Activated CD4-positive, alpha-beta T cell treated with anti-CD3 and anti-CD28 coated beads for 1 hour (primary cell): ENCODE measurements at places on chromosomes 1 and 21.

DNA sequence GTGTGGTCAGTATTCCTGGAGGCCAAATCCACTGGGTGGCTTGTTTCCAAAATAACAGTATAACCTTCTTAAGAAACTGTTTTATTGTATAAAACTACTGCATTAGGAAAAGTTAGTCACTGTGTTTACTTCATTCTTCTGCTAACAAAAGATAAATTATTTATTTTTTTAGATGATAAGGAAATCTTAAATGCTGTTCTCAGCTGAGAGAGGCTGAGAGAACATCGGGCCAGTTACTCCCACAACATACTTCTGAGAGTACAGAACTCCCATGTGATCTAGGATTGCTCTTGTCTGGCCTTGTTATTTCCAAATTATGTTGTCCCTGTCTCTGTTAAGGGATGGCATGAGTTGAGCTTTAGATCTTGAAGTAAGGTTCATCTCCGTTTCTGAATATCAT, 96.7 kb upstream of the CXADR start:
- DNase-seq: no peak

- DNase-seq: no peak
These were observed 155.4 kb downstream of the EIF4G3 start for GRCh38 chr1:21021311-21021710.

- no peak for DNase-seq
These were observed 5.2 kb downstream of the AGO1 start for GRCh38 chr1:35888255-35888654.

GRCh38 chr1:117596023-117596720, 9.7 kb upstream of the TENT5C start:
- DNase-seq: no peak

DNA sequence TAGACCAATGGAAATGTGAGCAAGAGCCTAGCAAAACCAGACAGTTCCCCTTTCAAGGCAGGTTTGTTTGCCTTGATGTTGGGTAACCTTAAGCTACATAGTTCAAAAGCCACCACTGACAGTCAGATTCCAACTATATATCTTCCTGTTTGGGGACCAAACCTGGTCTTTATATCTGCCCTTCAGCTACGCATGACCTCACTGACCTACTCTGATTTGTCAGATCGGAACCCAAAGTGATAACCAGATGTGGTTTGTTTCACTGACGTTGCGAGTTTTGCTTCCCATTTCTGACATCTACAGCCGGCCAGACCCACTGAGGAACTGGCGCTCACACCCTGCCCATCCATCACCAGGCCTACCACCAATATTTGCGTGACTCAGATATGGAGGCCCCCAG, 361.1 kb upstream of the CHRM3 start:
- no peak for DNase-seq

DNA sequence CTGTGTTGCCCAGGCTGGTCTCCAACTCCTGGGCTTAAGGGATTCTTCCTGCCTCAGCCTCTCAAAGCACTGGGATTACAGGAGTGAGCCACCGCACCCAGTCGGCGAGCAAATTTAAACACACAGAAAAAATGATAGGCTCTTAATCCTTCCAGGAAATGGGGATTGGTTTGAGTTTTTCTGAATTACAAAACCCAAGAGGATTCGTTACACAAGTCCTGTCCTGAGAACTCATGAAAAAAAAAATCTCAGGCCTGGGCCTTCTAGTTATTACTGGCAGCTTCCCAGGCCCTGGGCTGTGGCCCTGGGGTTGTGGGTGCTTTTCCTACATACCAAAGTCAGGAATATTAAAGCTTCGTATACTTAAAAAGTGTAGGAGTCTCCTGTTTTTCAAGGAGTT, 6.3 kb upstream of the IFNGR2 start:
- DNase-seq: no peak

GRCh38 chr1:23718482-23718881, 24.8 kb upstream of the ELOA start:
- no peak for DNase-seq

- DNase-seq: no peak
These were observed 36.9 kb downstream of the CDK18 start for GRCh38 chr1:205541161-205541886.

DNA sequence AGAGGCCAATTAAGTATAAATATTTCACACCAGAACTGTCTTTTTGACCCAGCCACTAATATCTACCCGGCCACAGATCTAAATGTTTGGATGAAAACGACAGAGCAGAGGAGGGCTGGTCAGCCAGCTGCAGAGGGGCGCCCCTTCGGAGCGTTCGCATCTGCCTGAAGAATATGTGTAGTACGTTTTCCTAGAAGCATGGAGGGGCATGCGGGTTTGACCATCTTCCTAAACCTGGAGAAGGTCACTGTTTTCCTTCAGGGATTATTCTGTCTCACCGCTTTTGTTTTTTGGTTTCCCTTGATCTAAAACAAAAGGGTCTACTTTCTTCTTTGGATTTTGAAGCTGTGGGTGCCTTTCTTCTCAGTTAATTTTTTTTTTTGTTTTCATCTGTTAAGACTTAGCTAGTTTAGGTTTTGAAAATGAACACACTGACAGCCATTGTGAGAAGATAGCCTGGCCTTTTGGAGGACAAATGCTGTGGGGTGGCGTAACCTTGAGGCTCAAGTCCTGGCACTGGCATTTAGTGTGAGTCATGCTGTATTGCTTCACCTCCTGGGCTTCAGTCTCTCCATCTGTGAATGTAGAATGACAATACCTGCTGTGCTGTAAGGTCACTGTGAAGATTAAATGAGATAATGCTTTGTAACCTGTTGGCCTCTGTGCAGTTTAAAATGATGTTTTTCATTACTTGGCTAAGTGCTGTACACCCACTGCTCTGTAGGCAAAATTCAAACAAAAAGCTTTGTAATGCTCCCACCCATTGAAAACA, 74.1 kb upstream of the IRF2BP2 start:
- no peak for DNase-seq

DNA sequence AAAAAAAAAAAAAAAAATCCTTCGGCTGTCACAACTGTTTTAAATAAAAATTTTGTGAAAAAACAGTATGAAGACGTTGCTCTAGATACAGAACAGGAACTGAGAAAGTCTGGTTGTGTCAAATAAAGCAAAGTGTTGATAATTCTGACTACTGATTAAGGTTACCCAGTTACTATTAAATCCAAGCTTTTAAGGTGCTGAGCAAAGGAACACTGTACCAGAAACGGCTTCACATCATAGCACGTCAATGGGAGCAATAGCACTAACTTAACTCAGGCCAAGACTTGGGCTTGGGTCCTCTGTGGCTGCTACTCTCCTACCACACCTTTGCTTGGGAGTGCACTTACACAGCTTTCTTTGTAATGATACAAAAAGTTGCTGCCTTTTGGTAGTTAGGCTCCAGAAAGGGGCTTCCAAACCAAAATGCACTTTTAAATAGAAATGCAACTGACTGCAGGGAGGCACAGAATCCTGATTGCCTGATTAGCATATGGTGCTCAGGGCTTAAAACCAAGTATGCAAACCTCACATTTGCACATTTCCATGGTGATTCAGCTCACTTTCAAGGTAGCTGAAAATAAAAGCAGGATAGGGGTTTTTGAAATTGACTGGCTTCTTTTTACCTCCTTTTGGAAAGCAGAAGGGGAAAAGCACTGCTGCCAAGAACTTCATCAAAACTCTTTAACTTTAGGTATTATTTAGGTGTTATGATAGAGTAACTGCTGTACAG, 6.3 kb downstream of the MCL1 start:
- no peak for DNase-seq

DNA sequence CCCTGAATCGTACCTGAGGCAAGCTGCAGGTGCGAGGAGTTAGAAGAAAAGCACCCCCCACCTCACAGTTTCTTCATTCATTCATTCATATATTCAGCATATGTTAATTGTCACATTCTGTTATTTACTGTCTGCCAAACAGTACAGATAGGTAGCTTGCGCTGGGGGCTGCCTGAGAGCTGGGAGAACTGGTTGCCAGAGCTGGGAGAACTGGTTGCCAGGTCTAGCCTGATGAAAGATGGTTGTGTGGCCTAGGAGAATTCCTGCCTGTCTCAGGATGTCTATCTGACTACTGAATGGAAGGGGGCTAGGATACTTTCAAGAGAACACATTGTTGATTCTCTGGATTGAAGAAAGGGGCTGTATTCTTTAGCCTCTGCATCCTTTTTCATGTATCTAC, 225.9 kb upstream of the POU3F1 start:
- no peak for DNase-seq

GRCh38 chr1:63046539-63046938, 262.6 kb downstream of the ATG4C start:
- no peak for DNase-seq

DNA sequence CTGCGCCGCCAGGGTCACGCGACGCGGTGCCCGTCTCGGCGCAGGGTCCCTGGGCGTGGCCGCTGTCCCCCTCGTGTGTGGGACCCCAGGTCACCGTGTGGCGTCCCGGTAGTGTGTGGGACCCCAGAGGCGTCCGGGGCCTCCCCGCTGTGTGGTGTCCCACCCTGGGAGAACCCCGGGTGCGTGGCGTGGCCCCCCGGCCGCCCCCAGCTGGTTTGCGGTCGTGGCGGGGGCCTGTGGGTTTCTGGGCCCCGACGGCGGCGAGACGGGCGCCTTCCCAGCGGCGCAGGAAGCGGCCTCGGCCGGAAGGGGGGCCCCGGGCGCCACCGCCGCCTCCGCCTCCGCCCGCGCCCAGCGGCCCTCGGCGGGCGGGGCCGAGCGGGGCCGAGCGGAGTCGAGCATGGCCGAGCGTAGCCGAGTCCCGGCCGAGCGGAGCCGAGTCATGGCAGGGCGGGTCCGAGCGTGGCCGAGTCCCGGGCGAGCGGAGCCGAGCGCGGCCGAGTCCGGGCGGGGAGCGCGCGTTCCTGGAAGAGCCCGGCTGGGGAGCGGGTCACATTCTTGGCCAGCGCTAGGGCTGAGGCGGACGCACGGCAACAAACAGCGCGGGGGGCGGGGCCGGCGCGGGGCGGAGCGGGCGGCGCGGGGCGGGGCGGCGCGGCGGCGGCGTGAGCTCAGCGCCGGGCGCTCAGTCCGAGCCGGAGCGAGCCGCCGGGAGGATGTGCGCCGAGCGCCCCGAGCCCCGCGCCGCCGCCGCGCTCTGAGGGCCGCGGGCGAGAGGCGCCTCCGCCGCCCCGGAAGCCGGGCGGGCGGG, 568 bp upstream of the SKI start:
- peak; percentile 94 for DNase-seq

DNA sequence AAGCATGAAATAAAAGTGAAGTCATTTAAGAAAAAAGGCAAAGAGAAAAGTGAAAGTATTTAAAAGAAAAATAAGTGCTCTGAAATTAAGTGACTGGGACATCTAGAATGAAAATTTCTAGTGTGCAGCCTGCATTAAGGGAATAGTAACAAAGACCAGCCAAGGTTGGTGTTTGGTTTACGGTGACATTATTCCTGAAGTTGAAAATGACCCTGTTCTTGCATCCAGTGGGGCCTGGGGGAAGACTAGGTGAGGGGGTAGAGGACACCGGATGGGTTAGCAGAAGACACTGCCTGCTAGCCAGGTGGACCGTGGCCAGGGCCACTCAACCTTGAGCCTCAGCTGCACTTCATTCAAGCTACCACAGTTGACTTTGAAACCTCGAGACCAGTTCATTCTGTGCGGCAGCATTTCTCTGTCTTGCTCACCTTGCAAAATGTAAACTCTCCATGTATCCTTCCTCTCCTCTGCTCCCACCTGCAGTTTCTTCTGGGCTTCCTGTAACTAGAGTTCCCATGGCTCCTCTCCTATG, 14.3 kb upstream of the KCNK1 start:
- DNase-seq: no peak

- DNase-seq: no peak
These were observed 59.5 kb downstream of the MRPS6 start for GRCh38 chr21:34132926-34133325.

- DNase-seq: no peak
These were observed 1.2 kb upstream of the C1orf198 start for GRCh38 chr1:230869500-230869899.

GRCh38 chr1:213444224-213444623, 393.2 kb downstream of the RPS6KC1 start:
- no peak for DNase-seq

GRCh38 chr1:226677027-226678020, 61.8 kb downstream of the ITPKB start:
- DNase-seq: peak; percentile 61

GRCh38 chr1:185132534-185132933, 24.2 kb downstream of the TRMT1L start:
- DNase-seq: no peak

GRCh38 chr1:233651563-233652233, 37.8 kb downstream of the KCNK1 start:
- no peak for DNase-seq

DNA sequence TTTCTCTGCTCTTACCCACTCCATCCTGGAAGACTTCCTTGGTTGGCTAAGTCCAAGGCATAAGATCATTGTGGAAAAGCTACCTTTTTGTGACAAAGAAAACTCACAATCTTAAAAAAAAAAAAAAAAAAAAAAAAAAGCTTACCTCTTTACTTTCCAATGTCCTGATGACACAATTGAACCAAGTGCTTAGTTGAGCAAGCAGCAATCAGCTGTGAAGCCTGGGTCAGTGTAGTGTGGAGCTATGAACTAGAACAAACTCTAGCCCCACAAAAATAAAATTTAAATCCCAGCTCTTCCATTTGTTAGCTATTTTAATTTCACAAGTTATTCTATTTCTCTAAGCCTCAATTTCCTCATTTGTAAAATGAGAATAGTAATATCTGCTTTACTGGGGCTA, 647.6 kb downstream of the LMO4 start:
- DNase-seq: no peak

- no peak for DNase-seq
These were observed 29.8 kb upstream of the COL16A1 start for GRCh38 chr1:31733389-31734219.

- no peak for DNase-seq
These were observed 6.4 kb downstream of the NPR1 start for GRCh38 chr1:153684892-153685291.

DNA sequence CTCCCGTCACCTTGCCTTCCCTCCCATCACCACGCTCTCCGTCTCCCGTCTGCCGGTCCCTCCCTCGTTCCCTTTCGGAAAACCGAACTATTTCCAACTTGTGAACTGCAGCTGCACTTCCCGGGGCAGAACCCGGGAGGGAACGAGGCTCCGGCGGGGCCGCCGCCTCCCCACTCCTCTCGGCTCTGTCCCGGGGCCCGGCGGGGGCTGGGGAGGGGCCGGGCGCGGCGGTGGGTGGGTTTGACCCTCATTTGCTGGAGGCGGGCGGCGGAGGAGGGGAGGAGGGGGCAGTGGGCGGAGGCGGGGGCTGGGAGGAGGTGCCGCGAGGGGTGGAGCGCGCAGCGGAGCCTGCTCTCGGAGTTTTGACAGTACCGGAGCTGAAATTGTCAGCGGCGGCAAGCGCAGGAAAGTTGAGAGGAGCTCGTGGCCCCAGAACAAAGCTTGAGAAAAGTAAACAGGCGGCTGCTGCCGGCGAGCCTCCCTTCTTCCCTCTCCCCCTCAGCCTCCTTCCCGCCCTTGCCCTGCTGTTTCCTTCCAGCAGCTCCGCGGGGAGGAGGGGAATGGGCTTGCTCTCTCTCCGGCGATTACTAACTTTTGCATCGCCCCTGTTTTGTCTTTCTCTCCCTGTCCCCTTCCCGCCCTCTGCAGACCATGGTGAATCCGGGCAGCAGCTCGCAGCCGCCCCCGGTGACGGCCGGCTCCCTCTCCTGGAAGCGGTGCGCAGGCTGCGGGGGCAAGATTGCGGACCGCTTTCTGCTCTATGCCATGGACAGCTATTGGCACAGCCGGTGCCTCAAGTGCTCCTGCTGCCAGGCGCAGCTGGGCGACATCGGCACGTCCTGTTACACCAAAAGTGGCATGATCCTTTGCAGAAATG, 2.9 kb downstream of the LMO4 start:
- peak; percentile 40 for DNase-seq

- no peak for DNase-seq
These were observed 1204.6 kb upstream of the TMPRSS15 start for GRCh38 chr21:19608101-19608621.

GRCh38 chr1:158818560-158818959, 12.6 kb upstream of the MNDA start:
- no peak for DNase-seq

- no peak for DNase-seq
These were observed 42.0 kb upstream of the RGS2 start for GRCh38 chr1:192766876-192767275.
